NCI-H2029 treated with DMSO at 0.1 percent for 48 hours (cell line): ENCODE measurements at places on chromosomes 7 and 10.
A peak's percentile ranks its signal among the peaks of the same experiment; 100 is the strongest.

DNA sequence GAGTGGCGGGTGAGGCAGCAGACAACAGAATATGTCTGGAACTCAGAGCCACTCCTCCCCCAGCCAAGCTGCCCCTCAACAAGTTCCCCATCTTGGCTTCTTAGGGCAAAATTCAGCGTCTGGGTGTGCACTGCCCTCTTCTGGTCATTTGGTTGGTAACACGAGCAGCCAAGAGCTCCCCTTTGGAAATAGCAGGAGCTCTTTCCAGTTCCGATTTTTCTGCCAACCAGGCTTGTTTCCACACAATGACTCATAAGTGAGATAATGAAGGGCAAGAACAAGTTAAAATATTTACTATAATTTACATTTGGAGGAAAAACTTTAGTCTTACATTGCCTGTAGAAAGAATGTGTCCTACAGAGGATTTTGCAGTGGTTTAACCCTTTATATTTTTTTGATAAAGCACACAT, 70.5 kb downstream of the ADCYAP1R1 start:
- DNase-seq, result peak; percentile 21

- no peak for DNase-seq
Observed at GRCh38 chr10:13298748-13299436, 972 bp downstream of the PHYH start.

DNA sequence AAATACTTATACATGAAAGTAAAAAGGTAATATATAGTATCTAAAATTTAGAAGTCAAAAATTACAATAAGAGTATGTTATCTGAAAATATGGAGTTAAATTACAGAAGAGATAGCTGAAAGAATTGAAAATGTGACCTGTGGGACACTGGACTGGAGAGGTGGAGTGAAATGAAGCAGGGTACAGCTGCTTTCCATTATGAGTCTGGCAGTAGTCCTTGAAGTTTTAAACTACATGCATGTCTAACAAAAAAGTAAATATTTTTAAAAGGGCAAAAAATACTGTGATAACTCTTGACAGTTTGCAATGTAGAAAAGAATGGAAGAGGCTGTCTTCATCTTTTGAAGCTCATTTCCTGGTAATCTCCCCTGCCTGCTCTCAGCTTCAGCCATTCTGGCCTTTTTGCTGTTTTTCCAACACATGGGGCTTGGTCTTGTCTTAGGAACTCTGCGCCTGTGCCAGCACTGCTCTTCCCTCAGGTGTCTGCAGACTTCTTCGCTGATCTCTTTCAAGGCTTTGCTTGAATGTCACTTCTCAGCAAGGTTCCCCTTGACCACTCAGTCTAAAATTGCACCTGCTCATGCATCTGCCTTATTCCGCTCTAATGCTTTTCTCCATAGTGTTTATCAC, 36.9 kb downstream of the PTPRZ1 start:
- no peak for DNase-seq

- no peak for DNase-seq
Observed at GRCh38 chr7:87047-87446, 105.3 kb upstream of the FAM20C start.

DNA sequence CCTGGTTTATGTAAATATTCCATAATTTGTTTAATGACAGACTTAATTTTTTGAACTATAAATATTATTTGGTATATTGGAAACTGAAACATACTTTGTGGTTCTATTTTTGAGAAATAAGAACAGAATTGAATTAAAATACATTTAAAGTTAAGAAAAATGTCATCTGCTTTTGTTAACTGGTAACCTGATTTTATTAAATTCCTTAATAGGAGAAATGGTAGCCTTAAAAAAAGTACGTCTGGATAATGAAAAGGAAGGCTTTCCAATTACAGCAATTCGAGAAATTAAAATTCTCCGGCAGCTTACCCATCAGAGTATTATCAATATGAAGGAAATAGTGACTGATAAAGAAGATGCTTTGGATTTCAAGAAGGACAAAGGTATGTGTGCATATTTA, 51.6 kb downstream of the CDK13 start:
- DNase-seq, result no peak

- DNase-seq, result no peak
Observed at GRCh38 chr7:129925416-129926002, 27.3 kb downstream of the UBE2H start.

GRCh38 chr7:5425507-5426225, 2.0 kb upstream of the TNRC18 start:
- DNase-seq, result peak; percentile 93

DNA sequence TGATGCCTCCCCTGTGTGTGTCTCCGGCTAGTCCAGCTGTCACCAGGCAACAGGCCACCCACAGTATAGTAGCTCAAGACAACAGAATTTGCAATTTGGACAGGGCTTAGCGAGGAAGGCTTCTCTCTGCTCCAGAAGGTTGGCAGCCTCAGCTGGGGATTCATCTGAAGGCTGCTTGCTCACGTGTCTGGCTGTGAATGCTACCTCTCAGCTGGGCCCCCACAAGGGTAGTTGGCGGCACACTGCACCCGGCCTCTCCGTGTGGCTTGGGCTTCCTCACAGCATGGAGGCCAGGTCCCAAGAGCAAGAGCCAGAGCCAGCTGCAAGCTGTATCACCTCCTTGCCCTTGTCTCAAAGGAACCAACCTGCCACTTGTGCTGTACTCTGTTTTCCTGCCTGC, 19.2 kb downstream of the ECHDC3 start:
- no peak for DNase-seq

- no peak for DNase-seq
Observed at GRCh38 chr10:46515793-46516192, 40.7 kb downstream of the GPRIN2 start.

GRCh38 chr10:36036137-36036536, 394.0 kb upstream of the FZD8 start:
- no peak for DNase-seq

- no peak for DNase-seq
Observed at GRCh38 chr7:100818366-100818765, 9.0 kb downstream of the EPHB4 start.

DNA sequence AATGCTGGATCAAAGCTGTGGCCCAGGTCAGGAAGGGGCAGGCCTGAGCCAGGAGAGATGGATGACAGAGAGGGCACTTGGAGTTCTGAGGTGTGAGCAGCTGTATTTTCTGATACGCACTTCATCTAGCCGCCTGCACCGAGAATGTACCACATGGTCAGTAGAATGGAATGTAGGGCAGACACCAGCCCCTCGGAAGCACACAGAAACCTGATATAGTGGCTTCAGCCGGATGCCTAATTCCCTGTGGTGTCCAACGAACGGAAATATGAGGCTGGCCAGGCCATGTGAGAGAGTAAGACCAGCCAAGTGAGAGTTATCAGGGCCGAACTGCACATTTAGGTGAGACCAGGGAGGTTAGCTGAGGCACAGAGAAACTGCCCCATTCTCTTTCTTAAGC, 46.7 kb upstream of the PLCE1 start:
- no peak for DNase-seq

GRCh38 chr10:111146025-111146640, 69.3 kb downstream of the ADRA2A start:
- DNase-seq, result no peak

GRCh38 chr10:79176052-79176501, 107.3 kb downstream of the ZMIZ1 start:
- DNase-seq, result no peak

- no peak for DNase-seq
Observed at GRCh38 chr7:99036546-99037111, 107.3 kb downstream of the SMURF1 start.

DNA sequence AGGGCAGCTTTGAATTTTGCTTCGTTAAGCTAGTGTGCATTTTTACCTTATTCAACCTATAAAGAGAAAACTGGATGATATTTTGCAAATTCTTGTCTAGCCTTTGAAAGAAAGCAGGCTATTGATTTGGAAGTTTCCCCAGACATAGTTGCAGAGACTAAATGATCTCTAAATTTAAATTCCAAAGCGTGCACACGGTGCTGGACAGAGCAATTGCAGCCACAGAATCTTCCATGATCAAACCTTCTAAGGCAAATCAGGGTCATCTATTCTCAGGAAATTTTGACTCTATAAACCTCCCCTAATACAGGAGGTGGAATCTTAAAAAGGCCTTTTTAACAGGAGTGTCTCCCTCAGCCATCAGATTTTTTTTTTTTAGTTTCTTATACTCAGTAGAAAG, 159.9 kb downstream of the MDFIC start:
- no peak for DNase-seq

GRCh38 chr10:124302951-124303505, 115.7 kb downstream of the OAT start:
- no peak for DNase-seq

DNA sequence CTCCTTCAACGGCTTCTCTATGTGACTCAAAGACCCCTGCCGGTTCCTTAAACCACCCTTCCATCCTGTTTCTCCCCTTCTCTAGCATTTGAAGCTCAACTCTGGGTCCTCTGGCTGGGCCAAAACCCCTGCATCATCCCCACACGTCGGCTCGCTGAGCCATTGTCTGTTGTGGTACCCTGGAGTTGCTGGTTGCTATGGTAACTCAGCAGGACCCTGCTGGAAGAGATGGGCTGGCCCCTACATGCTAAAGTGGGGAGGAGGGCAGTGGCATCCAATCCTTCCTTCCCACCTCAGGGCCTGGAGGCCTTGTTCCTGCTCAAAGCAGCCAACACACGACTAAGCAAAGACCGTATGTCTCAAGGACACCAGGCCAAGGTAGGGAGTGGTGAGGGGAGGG, 452.5 kb downstream of the PLXNA4 start:
- DNase-seq, result no peak

DNA sequence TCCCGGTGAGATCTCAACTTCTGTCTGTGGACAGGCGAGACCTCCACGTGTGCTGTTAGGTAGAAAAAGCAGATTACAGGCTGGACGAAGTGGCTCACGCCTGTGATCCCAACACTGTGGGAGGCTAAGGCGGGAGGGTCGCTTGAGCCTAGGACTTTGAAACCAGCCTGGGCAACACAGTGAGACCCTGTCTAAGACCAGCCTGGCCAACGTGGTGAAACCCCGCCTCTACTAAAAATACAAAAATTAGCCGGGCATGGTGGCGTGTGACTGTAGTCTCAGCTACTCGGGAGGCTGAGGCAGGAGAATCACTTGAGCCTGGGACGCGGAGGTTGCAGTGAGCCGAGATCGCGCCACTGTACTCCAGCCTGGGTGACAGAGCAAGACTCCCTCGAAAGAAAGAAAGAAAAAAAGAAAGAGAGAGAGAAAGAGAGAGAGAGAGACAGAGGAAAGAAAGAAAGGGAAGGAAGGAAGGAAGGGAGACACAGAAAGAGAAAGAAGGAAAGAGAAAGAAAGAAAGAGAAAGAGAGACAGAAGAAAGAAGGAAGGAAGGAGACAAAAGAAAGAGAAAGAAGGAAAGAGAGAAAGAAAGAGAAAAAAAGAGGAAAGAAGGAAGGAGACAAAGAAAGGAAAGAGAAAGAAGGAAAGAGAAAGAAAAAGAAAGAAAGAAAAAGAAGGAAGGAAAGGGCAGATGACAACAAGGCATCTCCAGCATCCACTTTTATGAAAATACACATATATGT, 29.6 kb upstream of the SUN1 start:
- DNase-seq, result no peak

GRCh38 chr10:43931308-43931930, 282.7 kb upstream of the ZNF32 start:
- no peak for DNase-seq

DNA sequence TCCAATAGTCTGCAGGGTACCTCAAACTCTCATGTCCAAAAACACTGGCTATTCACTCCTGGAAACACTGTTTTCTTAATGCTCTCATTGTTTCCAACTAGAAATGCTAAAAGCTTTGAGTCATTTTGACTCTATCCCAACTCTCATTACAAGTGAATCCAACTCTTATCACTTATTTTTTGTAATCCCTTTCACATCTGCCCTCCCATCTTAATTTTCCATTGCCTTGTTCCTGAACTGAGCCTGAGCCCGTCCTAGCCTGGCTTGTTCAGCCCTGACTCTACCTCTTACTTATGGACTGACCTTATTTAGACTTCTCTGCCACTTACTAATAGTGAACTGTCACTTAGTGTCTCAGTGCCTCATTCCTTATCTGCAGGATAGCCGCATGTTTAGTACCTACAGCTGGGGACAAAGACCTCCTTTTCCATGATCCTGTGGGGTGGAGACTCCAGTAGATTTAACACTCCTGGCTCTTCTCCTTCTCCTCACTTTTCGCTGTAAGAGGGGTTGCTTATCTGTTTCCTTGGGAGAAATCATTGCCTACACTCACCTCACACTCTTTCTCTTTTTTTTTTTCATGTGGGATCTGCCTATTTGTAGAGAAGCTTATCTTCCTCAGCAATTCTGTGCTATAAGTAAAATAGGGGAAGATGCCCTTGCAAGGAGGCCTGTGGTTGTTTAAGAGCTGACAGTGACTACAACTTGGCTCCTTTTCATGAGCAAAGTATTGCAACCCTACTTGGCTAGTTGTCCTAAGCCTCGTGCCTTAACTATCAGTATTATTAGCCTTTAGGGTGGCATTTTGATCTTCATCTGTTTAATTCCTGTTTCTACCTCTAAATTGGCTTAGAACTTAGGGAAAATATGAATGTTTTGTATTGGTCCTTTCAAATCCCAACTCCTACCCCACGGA, 56.4 kb downstream of the SLC16A12 start:
- no peak for DNase-seq

- no peak for DNase-seq
Observed at GRCh38 chr10:131810805-131811629, 89.8 kb upstream of the PPP2R2D start.

- DNase-seq, result no peak
Observed at GRCh38 chr7:151454305-151454704, 14.4 kb upstream of the CRYGN start.

GRCh38 chr7:30142710-30143109, 7.9 kb downstream of the MTURN start:
- no peak for DNase-seq

GRCh38 chr10:91590904-91591796, 41.7 kb downstream of the PPP1R3C start:
- no peak for DNase-seq

GRCh38 chr10:42935466-42935865, 141.4 kb upstream of the RET start:
- DNase-seq, result no peak

DNA sequence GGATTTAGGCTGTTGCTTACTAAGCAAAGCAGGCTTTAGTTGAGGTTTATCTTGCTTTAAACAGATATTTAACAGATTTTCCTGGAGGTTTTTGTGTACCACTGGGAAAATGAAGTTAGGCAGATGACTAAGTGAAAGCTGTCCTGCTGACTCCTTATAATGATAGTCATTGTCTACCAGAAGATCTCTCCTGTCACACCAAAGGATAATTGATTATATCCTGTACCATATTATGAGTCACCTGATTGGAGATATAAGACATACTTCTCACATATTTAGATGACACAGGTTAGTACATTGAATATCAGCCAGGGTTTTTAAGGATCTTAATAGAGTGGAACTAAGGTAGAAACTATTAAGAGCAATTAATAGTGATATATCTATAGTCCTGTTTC, 68.4 kb downstream of the PTEN start:
- no peak for DNase-seq

- no peak for DNase-seq
Observed at GRCh38 chr7:68518060-68518459, 1080.2 kb upstream of the AUTS2 start.

DNA sequence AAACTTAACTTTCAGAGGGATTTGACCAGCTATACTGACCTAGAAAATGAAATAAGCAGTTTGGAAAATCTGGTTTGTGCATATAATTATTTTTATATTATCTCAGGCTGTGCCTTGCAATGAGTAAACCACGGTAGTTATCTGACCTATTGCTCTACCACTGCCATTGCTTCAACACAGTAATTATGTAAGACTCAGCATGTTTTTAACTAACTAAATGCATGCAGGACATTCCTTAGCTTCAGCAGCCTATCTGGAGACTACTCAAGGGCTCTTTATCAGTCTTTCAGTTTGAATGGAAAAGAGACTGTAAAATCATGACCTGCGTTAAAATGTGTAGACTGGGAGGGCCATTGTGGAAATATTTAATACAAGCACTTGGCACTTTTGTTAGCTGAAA, 22.5 kb downstream of the CHN2 start:
- DNase-seq, result no peak
